ENCODE measurements at places on chromosomes 5 and 9. TPM values are rescaled to one million over a fixed set of nuclear protein-coding genes. Genes with fewer than 3 reads are reported as not detected.

- DNase-seq, result no peak
These were observed 483.2 kb upstream of the BRINP1 start for GRCh38 chr9:119852390-119852789.

The SGCD gene
- total RNA-seq, result not detected

GRCh38 chr5:142935014-142935413 lies 164.8 kb downstream of the ARHGAP26 start:
- DNase-seq, result no peak

- DNase-seq, result no peak
These were observed 586.4 kb downstream of the ACTL7B start for GRCh38 chr9:108269371-108269770.

GRCh38 chr5:4700069-4700468 lies 440.1 kb upstream of the ADAMTS16 start:
- peak; percentile 84 for DNase-seq

DNA sequence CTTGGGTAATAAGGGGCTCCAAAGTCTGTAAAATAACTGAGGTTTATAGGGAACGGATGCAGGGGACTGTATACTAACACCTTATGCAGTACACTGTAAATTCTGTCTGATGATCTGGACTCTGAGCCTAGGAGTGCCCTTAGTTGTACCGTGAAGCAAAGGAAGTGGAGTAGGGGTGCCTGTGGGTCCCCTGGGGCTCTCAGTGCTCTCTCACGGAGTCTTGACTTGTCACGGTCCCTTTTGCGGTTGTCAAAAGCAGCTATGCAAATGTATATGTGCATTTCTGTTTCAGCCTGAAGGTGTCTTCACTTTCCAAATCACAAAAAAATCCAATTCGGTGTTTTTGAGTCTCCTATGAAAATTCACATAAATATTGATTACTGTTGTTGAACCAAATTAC lies 17.8 kb downstream of the DMRT1 start:
- peak; percentile 74 for DNase-seq

DNA sequence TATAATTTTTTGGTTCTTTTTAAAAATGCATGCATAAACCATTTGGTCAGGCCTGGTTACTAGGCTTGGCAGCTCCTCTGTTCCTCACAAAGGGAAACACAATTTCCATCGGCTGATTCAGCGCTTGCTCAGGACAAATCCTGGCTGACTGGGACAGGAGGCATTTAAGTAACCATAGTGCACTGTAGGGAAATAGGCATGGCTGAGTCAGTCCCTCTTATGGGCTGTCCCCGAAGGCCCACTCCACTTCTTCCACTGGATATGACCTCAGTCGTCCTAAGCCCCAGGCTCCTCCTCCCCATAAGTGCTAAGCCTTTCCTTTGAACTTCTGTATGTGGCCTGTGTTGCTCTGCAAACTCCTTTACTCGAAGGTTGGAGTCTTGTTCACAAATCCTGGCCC lies 71.2 kb upstream of the GLIS3 start:
- DNase-seq, result no peak

The STPG3 gene
- 0.61 TPM for total RNA-seq

The GHR gene
- total RNA-seq, result not detected

GRCh38 chr5:76475385-76475784 lies 72.3 kb downstream of the IQGAP2 start:
- DNase-seq, result no peak

DNA sequence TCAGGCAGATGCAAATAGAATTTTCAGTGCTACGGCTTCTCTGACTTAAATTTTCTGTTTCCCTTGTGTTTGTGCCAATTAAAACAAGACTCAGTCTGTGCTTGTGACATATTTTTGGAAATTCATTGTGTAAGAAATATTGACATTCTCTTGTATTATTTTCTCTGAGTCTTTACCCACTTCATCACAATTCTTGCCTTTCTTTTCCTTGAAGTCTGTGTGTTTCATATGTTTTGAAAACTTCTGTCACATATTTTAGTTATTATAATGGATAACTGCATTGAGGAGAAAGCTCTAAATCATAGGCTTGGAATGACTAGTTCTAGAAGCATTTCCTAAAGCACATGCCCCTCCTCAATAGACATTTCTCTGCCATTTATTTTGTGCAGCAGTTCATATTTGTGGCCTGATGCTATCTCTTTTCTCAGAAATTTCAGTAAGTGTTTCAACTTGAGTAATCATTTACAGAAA lies 206.6 kb downstream of the PALM2AKAP2 start:
- DNase-seq, result no peak

GRCh38 chr9:20945269-20945668 lies 86.2 kb downstream of the HACD4 start:
- no peak for DNase-seq

DNA sequence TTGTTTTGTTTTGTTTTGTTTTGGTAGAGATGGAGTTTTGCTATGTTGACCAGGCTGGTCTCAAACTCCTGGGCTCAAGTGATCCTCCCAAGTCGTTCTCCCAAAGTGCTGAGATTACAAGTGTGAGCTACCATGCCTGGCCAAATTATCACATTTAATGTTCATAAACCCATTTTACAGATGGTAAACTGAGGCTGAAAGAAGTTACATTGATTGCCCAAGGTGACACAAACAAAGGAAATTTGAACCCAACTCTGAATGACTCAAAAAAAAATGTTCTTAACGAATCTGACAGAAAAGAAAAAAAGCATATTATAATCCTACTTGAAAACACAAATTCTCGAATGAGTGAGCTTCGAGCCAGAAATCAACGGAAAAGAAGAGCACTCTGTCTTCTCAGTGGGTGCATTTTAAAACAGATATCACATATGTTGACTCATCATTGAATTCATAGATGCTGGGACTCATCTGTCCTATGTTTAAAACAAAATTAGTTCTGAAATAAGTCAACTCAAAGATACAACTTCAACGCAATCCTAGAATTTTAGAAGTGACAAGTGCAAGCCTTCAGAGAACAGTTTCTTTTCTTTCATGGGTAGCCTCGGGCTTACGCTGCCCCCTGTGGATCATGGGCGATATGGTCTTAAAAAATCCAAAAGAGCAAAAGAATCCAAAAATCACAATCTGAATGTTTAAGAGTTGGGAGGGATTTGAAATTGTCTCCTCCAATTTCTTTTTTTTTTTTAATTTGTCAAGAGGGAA lies 28.4 kb downstream of the TIMD4 start:
- peak; percentile 63 for DNase-seq

- DNase-seq, result no peak
These were observed 55.5 kb upstream of the DMRT1 start for GRCh38 chr9:785997-786396.

- DNase-seq, result no peak
These were observed 4.2 kb downstream of the AK1 start for GRCh38 chr9:127873223-127873691.

Data from Karpas-422 (cell line).